ENCODE measurements at places on chromosomes 5 and 9.

- DNase-seq: no peak
Measured at GRCh38 chr9:130972957-130973685, 34.1 kb upstream of the FIBCD1 start.

DNA sequence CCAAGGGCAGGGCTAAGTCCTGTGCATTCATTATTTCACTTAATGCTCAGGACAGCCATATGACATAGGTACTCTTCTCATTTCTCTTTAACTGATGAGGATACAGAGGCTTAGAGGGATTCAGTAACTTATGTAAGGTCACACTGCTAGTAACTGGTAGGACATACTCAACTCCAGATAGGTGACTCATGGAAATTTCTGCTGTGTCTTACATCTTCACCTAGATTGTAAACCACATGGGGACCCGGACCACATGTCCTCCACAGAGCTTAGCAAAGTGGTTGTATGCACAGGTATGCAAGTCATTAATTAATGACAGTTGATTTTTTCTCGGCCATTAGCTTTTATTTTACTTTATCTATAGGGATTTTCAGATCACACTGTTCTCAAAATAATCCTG, 29.3 kb downstream of the SLC1A1 start:
- DNase-seq: no peak

- DNase-seq: no peak
Measured at GRCh38 chr5:96329886-96330529, 103.0 kb downstream of the PCSK1 start.

DNA sequence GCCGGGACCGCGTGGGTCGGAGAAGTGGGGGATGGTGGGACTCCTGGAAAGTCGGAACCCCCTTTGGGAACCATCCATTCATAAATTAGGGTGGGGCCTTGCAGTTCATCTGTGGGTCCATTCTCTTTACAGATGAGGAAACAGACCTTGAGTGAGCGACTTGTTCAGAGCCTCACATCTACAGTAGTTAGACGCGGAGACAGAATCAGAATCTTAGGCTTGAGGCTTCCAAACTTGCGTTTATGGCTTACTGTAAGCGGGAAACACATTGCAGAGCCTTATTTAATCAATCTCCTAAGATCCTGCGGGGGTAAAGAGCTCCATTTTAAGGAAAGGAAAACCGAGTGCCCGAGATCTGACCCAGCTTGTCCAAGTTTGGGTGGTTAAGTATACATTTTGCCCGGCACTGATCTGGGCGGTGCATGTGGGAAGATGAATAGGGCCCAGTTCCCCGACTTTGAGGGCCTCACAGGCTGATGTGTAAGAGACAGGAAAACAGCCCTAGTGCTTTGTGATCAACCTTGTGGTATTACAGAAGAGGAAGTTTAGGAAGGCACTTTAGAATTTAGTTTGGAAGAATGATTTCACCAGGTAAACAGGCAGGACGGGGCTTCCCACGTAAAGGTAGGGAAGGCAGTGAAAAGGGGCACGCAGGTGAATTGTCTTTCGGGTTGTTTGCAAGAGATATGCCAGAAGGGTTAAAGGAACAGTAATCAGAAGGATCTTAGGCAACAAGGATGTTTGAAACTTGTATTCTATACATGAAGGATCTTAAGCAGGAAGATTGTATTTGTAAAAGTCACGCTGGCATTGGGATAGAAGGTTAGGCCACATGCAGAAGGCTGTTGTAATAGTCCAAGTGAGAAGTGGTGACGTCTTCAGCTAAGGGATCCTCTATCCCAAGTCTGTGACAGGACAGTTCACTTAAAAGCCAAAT, 744 bp downstream of the TARS1 start:
- peak; percentile 42 for DNase-seq

DNA sequence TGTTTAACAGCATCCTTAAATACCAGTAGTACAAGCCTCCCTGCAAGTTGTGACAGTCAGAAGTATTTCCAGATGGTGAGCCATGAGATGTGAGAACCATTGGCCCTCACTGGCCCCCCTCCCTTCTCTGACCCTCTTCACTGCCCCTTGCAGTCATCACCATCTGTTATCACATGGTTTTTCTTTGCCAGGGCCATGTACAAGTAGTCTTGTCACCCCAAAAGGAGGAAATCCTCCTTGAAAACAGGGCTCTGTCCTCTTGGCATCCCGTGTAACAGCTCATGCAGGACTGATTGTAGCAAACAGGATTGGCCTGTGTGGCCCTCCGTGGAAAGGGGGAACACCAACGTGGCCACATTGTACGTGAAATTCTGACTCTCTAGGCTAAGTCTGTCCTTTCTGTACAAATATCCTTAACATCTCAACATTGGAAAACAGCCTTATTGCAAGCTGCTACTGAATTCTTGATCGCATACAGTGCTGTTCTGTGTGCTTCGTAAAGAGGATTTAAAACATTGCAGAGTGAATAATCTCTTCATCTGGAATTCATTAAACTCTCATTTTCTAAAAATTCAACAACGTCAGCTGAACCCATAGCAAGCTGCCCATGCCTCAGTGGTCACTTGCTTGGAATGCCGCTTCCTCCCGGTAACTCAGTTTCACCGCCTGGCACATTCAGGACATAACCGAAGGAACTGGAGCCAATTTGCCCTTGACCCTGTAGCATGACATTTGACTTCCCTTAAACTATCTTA, 171.7 kb downstream of the ATPSCKMT start:
- DNase-seq: no peak

GRCh38 chr9:135009794-135010585, 77.5 kb upstream of the OLFM1 start:
- no peak for DNase-seq

DNA sequence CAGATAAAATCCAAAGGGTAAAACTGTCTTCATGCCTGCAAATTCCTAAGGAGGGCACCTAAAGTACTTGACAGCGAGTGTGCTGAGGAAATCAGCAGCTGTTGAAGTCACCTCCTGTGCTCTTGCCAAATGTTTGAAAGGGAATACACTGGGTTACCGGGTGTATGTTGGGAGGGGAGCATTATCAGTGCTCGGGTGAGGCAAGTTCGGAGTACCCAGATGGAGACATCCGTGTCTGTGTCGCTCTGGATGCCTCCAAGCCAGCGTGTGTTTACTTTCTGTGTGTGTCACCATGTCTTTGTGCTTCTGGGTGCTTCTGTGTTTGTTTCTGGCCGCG, 727 bp upstream of the ADRB2 start:
- DNase-seq: no peak

DNA sequence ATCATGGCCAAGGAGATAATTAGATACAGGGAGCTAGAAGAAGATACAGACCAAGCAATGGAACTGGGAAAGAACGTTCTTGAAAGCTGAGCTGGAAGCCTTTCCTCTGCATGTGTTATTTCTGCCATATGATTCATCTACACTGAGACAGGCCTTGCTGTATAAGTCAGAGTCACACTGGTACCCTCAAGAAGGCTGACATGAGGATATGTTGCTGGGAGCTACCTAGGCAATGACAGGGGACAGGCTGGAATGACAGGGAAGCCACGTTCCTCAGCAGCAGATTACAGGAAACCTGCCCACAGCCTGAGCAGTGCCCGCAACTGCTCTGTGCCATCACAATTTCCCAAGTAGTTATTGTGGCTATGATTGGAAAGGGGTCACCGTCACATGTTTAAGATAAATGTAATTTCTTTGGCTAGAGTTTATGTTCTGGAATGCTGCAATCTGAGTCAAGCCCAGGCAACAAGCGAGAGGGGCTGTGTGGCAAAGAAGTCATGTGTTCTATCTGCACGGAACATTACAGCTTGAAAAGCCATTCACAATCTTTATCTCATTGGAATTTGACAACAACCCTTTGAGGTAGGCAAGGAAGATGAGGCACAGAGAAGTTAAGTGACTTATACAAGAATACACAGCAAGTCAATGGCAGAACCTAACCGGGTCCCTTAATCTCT, 108.2 kb downstream of the TTLL11 start:
- peak; percentile 81 for DNase-seq

DNA sequence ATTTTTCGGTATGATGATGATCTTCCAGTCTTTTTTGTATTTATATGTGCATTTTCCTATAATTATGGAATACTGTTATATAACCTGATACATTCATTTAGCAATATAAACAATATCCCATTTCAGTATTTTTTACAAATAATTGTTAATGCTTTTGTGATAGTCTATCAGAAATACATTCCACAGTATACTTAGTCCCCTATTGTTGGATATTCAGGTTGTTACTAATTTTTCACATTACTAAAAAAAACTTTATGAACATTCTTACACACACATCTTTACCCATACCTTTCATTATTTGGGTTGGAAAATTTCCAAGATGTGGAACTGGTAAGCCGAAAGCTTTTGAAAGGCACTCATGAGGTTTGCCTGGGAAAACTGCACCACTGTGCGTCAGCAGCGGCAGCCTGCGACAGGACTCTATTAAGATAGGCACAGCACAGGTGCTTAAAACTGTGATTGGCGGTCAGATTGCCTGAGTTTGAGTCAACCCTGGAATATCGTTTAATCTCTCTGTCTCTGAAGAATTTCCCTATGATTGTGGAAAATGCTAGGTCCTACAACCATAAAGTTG, 147.5 kb upstream of the ERCC6L2 start:
- no peak for DNase-seq

GRCh38 chr5:2997179-2997578, 245.7 kb upstream of the IRX2 start:
- no peak for DNase-seq

DNA sequence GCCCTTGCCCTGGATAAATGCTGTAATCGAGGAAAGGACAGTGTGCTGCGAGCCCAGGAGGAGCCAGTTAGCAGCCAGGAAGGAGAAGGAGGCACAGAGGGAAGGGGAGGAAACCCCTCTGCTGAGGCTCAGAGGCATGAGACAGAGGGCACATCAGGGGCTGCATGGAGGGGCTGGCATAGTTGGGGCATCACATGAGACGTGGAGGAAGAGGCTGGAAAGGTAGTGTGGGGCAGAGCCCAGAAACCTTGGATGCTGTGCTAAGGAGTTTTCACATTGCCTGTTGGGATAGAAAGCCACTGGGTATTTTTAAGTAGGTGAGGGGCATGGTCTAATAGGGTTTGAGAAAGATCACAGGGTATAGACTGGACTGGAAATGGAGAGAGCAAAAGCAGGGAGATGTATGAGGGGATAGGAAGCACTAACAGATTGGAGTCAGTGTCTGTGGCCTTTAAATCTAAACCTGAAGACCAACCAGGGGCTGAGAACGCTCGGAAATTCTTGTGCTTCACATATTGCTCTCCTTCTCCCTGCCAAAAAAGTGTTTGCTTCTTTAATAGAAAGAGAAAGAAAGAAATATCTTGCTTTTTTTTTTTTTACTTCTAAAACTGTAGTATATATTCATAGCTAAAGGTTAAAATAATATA, 33.0 kb upstream of the ANGPTL2 start:
- DNase-seq: no peak

- DNase-seq: no peak
Measured at GRCh38 chr9:135095470-135096407, 8.3 kb downstream of the OLFM1 start.

Data from hepatic stellate cell (primary cell).